Fibroblast of the aortic adventitia (primary cell): ENCODE measurements at places on chromosomes 11 and 22. TPM values are rescaled to one million over a fixed set of nuclear protein-coding genes. Genes with fewer than 3 reads are reported as not detected.

DNA sequence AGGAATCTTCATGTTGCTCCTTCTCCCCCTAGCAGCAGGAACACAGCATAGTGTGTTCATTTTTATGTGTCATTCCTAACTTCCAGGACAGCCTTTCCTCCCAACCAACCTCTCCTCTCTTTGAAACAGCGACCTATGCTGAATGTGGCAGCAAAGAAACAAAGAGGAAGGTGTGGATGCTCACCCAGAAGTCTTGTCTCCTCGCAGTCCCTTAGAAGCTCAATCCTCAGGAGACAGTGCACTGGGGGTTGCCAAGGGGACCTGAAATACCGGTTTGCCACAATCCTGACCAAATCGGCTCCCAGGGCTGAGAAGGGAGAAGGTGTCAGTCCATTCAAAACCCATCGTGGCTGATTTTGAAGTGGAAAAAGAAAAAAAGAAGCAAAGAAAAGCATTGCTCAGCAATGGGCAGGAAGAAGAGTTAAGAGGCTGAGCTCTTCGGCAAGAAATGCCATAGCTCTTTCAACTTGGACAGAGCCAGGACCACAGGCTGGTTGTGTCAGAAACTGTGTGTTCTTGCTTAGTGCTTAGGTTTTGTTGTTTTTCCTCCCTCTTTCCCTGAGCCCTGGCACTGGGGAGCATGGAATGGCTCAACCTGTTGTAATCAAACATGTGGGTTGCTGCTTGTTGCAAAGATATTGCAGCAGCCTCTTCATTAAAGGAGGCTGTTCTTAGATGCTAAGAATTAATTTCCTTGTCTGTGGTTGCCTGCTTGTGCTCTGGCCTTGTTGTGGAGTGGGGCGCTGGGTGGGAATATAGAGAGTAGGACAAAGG, 30.4 kb upstream of the TENM4 start:
- peak; percentile 22 for DNase-seq

DNA sequence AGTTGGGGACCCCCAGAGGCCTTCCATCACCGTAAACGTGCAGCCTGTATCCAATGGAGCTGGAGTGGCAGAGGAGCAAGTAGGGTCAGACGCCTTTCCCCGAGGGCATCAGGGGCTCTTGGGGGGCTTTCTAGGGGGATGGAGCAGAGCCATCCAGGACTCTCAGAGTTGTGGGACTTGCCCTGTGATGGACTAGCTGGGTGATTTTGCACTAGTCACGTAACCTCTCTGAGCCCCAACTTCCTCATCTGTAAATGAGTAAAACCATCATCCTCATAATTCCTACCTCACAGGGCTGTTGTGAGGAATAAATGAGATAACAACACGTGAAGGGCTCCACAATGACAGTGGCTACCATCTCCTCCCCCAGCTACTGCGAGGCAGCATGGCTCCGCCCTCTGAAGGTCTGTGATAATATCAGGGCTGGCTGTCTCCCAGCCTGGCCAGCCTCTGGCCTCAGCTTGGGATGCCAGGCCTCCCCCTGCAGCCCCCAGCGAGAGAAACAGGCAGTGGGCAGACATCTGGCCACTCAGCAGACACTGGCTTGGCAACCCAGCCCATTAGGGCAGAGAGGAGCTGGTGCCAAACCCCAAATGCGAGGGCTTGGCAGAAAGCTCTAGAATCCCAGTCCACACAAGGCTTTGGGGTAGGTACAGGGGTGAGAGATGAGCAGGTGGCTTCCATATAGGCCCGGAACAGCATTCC, 6.7 kb downstream of the USP2 start:
- DNase-seq: no peak

Gene C11orf86
- not detected in 2 replicates for total RNA-seq

Gene TRMU
- total RNA-seq: 15.8 and 23.1 TPM in 2 replicates

Gene MYO18B
- total RNA-seq: 0.08 TPM in 1 of 2 replicates, not detected in the other

DNA sequence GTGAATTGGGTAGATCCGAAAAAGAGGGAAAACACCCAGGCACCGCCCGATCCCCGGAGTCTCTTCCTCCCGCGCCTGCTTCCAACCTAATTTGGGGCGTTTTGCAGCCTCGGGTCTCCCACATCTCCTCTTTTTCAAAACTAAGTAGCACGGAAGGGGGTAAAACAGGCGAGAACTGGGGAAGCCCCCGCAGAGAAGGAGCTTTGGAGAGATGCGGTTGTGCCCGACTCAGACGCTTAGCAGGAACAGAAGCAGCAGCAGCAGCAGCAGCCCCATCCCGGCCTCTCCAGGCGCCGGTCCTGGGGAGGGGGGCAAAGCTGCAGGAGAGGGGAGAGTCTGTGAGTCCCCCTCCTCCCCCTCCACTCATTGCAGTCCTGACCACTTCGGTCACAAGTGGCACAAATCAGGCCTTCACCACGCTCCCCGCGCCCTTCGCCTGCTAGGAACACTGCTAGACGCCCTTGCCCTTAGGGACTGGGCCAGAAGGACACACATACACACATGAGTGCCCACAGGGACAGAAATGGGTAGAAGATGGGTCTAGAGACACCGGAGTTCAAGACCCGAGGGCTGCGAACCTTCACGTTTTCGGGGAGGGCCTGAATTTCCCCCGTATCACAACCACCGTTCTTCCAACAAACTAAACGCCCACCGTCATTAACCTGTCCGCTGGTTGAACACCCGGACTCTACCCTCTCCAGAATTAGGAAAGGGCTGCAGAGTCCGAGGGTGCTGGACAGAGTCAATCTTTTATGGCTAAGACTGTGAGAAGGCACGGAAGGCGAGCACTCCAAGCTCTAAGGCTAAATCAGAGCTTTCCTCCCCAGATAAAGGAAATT, 98.3 kb upstream of the HSD17B12 start:
- no peak for DNase-seq

GRCh38 chr11:123328281-123328867, 101.7 kb upstream of the GRAMD1B start:
- no peak for DNase-seq

GRCh38 chr11:128398517-128399250, 188.7 kb downstream of the ETS1 start:
- DNase-seq: no peak
